T-helper 1 cell (primary cell): ENCODE measurements at places on chromosomes 13 and 19.

DNA sequence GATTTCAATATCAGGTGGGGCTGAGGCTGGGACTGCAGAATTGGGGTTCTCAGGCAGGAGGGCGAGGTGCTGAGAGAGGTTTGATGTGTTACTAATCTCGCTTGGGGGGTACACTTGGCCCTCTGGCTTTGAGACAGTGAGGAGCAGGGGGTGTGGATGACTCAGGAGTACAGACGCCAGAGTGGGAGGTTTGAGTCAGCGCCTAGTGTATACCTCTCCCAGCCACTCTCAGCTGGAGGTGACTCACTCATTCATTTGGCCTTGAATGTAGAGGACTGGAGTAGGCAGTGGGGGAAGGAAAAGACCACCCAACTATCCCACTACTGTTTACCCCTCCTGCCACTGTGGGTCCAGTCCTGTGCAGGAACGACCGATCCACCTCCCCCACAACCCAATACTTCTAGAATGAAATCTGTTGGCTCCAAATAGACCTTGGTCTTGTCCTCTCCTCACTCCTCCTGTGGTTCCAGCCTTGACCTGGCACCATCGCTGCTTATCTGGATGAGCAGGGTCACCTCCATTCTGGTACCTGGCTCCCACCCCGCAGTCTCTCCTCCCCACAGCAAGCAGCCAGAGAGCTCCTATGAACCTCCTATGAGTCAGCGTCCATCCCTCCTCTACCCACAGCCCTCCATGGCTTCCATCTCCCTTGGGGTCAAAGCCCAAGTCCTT is 20.1 kb upstream of the ZNRF4 start:
- no peak for DNase-seq

- DNase-seq = no peak
These were observed 736.3 kb upstream of the KLHL1 start for GRCh38 chr13:70844391-70845108.

DNA sequence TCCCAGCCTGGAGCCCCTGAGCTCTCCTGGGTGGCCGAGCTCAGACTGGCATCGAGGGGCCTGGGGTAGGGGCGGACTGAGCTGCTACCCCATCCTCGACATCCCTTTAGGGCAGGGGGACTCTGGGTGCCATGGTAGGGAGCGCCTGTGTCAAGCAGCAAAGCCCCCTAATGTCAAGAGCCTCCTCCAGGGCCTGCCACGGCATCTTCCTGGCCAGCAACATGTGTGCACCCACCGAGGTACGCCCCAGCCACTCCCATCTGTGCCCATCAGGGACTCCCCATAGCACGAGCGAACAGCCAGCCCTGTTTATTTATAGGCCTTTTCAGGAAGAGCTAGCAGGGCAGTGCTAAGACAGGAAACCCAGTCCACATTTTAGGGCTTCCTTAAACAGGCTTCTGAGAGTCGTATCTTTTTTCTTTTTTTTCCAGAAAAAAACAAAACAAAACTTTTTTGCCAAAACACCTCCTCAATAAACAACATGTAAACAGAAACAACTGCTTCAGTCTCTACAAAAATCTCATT is 14.3 kb downstream of the LRP3 start:
- DNase-seq = no peak

DNA sequence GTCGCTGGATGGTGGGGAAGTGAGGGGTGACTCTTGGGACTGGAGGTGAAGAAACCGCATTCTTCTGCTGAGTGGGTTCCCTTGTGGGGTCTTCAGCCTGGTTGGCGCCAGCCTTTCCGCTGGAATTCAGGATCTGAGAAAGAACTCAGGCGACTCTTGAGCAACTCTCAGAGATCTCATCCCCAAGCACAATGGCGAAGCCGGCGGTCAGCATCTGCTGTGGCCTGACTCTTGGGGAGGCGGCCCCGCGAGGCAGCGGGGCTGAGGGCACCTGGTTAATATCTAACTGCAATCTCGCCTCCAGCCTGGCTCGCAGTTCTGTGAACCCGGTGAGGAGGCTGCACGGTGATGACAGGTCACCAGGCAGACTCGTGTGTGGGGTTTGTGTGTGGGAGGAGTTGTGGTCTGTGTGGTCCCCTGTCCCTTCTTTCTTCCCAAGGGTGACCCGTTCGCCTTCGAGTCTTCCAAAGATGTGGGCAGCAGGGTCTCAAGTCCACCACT is 883 bp downstream of the ZNF441 start:
- no peak for DNase-seq

GRCh38 chr13:38763446-38764381 is 76.8 kb downstream of the FREM2 start:
- DNase-seq = no peak

DNA sequence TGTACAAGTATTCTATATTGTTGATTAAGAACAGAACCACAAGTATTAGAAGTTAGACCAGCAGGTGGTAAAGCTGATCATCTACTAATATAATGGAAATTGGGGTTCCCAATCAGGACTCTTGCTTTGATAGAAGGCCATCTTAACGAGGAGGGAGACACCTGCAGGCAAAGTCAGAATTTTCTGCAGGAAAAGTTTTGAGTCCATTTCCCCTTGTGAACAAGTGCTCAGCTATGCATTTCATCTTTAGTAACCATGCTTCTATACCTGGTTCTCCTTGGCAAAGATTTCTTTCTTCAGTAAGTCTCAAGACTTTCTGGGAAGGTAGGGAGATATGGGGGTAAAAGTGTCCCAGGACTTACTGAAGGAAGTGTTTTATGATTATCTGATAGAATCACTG is 36.1 kb upstream of the USPL1 start:
- DNase-seq = no peak

GRCh38 chr19:3821156-3821555 is 35.0 kb upstream of the MATK start:
- no peak for DNase-seq

DNA sequence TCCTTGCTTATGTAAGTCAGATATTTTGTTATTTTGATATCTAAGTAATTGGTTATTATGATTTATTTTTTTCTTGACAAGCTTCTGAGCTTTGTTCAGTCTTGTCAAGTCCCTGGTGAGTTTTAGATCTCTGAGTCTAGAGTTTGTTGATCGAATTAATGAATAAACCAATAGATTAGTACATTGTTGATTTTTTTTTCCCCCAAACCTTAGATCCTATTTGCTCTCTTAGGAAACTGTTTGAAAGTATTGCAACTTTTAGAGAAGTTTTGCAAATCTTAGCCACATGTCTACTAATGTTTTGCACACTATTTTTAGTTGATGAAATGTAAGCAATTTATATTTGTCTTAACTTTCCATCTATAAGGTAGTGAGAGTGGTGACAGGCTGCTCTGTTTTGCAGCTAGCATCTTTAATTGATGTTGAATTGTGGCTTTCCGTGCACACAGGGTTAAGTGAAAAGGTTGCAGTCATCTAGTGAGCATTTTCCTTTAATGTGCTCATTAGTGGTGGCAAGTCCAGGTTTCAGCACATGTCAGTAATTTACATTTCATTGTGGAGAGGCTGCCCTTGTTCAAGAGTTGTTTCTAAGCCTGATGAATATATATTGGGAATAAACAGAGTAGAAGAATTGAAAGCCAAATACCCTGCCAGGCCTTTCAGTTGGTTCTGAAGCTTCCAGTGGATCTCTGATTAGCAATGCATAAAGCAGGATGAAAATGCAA is 86.3 kb downstream of the PCCA start:
- DNase-seq = no peak

DNA sequence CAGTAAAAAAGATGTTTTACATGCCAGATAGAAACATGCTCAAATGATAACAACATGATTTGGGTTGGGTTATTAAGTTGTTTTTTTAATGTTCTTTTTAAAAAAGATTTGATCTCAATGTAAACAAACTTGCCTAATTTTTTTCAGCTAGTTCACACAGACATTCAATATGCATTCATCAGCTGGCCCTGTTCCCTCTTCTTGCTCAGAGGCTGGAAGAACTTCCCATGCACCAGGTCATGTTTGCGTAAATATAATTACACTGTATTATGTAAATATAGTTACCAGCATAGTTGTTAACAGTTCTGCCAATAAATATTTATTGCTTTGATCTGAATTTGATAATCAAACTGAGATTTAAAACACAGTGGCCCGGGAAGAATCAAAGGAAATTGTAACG is 70.6 kb downstream of the ATP11A start:
- no peak for DNase-seq

DNA sequence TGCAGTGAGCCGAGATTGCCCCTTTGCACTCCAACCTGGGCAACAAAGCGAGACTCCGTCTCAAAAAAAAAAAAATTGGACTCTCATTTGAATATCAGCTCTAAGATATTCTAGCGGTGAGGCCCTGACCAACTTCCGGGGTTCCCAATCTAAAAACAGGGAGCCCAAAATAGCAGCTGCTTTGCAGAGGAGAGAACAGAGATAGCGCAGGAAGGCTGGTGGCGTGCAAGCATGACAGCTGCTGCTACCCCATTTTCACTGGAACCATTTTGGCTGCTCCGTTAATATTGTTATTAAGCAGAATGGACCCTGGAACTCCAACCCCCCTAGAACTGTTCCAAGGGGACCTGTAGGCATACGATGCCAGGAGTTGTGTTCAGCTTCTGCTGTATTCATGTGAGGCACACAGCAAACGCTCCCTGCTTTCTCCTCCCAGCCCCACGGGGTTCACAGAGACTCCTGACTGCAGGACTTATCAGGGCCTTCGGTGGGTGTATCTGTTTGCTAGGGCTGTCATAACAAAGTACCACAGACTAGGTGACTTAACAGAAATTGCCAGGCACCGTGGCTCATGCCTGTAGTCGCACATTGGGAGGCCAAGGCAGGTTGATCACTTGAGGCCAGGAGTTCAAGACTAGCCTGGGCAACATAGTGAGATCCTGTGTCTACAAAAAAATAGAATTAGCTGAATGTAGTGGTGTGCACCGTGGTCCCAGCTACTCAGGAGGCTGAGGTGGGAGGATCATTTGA is 11.5 kb downstream of the STXBP2 start:
- DNase-seq = no peak

GRCh38 chr19:3465552-3465951 is 14.8 kb downstream of the SMIM24 start:
- DNase-seq = no peak

GRCh38 chr19:18789422-18789869 is 1.7 kb downstream of the COMP start:
- DNase-seq = no peak

DNA sequence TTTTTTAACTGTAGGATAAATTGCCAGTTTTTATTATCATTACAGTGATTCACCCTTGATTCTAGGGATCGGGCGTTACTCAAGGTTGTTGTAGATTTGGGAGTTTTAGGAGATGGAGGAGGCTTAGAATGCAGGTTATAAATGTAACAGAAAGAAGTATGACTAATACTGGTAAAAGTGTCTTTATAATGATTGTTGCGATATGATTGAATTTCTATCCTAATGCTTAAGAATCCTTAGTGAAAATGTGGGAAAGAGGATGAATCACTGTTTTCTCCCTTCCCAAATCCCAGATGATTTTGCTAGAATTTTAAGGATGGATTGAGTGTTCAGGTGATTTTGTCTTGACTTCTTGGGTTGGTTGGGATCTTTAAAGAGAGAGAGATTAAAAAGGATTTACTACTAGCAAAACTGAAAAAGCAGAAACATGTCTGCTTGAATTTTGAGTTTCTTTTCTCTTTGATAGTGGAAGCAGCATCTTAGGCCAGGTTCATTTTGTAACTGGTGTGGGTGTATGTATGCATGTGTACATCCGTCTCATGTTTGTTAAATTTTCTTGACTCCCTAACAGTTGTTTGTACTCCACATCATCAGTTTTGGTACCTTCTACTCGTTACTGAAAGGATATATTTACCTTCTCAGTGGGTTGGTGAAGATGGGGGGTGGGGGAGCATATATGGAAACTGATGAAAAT is 25.9 kb downstream of the ARHGAP35 start:
- DNase-seq = no peak

- DNase-seq = no peak
These were observed 1.2 kb downstream of the CTXN1 start for GRCh38 chr19:7924651-7925170.

- no peak for DNase-seq
These were observed 57.0 kb downstream of the ERCC5 start for GRCh38 chr13:102902789-102903347.

GRCh38 chr13:113086991-113087922 is 18.3 kb upstream of the F7 start:
- DNase-seq = no peak

GRCh38 chr13:50078231-50078894 is 63.1 kb downstream of the KCNRG start:
- DNase-seq = no peak

DNA sequence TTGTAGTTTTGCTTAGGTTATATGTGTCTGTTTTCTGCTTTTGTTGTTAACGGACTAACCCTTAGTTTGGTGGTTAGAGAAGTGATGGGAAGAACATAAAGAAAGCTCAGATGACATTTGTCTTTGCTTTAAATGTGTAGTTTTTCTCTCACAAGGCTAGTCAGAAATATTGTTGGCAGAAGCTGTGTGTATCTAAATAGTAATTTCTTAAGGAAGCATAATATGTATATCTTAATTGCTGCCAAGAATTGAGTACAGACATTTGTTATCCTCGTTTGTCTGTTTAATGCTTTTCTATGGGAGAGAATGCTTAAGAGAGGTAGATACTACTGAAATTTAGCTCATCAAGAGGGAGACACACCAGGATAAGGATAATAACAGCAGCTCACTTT is 2.7 kb downstream of the RGCC start:
- DNase-seq = no peak

GRCh38 chr19:30371161-30371836 is 885 bp upstream of the ZNF536 start:
- no peak for DNase-seq

DNA sequence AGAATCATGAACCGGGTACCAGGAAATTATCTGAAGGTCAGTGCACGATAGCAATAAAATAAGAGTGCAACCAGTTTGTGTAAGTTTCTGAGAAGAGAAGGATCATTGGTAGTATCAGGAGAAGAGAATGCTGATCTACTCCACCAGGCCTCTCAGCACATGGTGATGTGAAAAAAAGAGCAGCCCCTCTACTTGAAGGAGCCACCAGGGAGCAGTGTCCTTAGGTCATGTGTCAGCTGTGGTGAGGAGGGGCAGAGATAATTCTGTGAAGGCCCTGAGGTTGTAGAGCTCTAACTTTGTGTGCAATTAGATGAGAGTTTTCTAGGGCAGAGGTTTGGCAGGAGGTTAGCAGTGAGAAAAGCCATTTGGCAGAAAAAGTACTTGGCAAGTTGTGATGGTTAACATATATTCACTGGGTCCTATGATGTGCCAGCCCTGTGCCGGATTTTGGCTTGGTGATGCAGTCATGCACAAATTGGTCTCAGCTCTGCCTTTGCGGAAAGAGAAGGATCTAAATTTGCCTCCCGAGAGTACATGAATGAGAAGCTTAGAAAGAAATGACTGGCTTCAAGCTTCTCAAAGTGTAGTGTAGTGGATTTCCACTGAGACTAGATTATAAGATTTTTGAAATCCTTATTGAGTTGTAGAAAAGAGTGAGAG is 19.2 kb upstream of the ZC3H13 start:
- DNase-seq = no peak
